ENCODE measurements at places on chromosomes 3 and 15. TPM values are rescaled to one million over a fixed set of nuclear protein-coding genes. Genes with fewer than 3 reads are reported as not detected.
A peak's percentile ranks its signal among the peaks of the same experiment; 100 is the strongest.

GRCh38 chr15:74315626-74316025, 51.8 kb downstream of the CYP11A1 start:
- DNase-seq, result no peak
- no peaks in the 10 kb centered on the region for H3K4me1 ChIP-seq
- H3K36me3 ChIP-seq, result no peaks in the 10 kb centered on the region
- no peak overlapping the region for H3K4me3 ChIP-seq
- peaks cover 4% of the 10 kb centered on the region for H3K27me3 ChIP-seq
- no peak overlapping the region for H3K27ac ChIP-seq

DNA sequence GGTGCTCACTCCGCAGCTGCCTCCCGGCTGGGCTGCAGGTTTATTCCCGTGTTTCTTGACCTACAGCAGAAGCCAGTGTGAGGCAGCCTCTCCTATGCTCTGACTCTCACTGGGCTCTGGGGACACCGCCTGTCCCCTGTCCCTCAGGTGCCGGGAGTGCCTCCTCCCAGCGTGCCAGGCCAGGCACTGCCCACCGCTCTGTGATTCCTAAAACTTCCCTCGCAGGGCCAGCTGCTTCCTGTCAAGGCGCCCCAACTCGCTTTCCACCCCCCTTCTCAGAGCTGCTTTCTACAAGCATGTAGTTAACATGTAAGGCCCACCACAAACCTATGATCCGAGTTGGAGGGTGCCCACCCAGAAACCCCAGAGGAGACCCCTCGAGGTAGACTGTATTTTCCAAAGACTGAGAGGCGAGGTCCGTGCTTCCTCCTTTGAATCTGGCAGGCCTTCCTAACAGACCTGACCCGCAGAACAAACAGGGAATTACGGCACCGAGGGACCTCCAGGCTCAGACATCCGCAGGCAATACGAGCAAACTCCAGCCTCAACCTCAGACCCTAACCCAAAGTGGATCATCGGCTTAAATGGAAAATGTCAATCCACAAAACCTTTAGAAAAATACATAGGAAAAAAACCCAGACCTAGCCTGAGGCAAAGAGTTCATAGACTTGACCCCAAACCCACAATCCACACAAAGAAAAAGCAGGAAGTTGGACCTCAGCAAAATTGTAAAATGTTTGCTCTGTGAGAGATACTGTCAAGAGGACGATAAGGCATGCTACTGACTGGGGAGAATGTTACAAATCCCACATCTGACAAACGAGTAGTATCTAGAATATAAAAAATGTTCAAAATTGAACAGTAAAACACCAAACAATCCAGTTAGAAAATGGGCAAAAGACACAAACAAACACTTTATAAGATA, 121.3 kb upstream of the IQSEC1 start:
- H3K27ac ChIP-seq, result no peak overlapping the region
- H3K27me3 ChIP-seq, result no peaks in the 10 kb centered on the region
- DNase-seq, result no peak
- no peak overlapping the region for H3K4me3 ChIP-seq
- H3K36me3 ChIP-seq, result no peaks in the 10 kb centered on the region
- H3K4me1 ChIP-seq, result no peaks in the 10 kb centered on the region

DNA sequence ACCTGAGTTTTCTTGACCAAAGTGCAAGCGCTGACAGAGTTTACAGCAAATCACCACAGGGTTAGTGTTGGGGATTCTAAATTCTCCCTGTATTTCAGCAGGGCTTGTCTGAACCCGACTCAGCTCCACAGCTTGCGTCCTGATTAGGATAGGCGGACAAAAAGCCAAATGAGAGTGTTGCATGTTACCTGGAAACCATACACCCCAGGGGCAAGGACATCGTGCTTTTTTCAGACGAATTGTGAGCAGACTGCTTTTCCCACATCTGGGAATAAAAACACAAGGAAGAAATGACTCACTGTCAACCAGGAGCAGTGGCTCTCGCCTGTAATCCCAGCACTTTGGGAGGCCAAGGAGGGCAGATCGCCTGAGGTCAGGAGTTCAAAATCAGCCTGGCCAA, 3.0 kb downstream of the DZIP1L start:
- H3K4me1 ChIP-seq, result peaks cover 5% of the 10 kb centered on the region
- H3K27me3 ChIP-seq, result no peaks in the 10 kb centered on the region
- no peak for DNase-seq
- no peak overlapping the region for H3K27ac ChIP-seq
- no peaks in the 10 kb centered on the region for H3K36me3 ChIP-seq

GRCh38 chr3:127520993-127521392, 69.5 kb downstream of the TPRA1 start:
- H3K27me3 ChIP-seq, result no peaks in the 10 kb centered on the region
- no peaks in the 10 kb centered on the region for H3K4me1 ChIP-seq
- no peak overlapping the region for H3K4me3 ChIP-seq
- no peak overlapping the region for H3K27ac ChIP-seq
- no peak for DNase-seq

SH2D7 gene
- not detected for total RNA-seq

GRIP2 gene
- not detected for total RNA-seq

DNA sequence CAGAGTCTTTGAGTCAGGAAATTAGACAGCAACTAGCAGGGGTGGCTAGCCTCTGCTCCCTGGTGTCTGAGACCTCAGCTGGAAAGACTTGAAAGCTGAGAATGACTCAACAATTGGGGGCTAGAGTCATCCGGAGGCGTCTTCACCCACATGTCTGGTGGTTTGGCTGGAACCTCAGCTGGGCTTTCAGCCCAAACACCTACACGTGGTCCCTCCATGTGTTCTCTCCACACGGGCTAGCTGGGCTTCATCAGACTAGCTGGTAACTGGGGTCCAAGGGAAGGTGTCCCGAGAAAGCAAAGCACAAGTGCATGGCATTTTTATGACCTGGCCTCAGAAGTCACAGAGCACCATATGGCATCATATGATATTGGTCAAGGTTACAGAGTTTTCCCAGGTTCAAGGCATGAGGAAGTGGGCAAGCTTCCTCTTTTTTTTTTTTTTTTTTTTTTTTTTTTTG, 19.9 kb upstream of the ABHD2 start:
- no peak overlapping the region for H3K27ac ChIP-seq
- H3K27me3 ChIP-seq, result no peaks in the 10 kb centered on the region
- no peaks in the 10 kb centered on the region for H3K4me1 ChIP-seq

GRCh38 chr3:106711650-106712049, 665.6 kb upstream of the CCDC54 start:
- no peaks in the 10 kb centered on the region for H3K36me3 ChIP-seq
- no peaks in the 10 kb centered on the region for H3K4me1 ChIP-seq
- no peaks in the 10 kb centered on the region for H3K27me3 ChIP-seq
- H3K27ac ChIP-seq, result no peak overlapping the region

GRCh38 chr3:11323813-11324212, 51.6 kb downstream of the ATG7 start:
- H3K4me1 ChIP-seq, result peaks cover 13% of the 10 kb centered on the region
- H3K36me3 ChIP-seq, result peaks cover 2% of the 10 kb centered on the region
- no peak for DNase-seq
- H3K27ac ChIP-seq, result no peak overlapping the region

GRCh38 chr3:9468460-9468859, 71.0 kb downstream of the SETD5 start:
- H3K27me3 ChIP-seq, result no peaks in the 10 kb centered on the region
- no peak overlapping the region for H3K4me3 ChIP-seq
- no peak overlapping the region for H3K27ac ChIP-seq

DNA sequence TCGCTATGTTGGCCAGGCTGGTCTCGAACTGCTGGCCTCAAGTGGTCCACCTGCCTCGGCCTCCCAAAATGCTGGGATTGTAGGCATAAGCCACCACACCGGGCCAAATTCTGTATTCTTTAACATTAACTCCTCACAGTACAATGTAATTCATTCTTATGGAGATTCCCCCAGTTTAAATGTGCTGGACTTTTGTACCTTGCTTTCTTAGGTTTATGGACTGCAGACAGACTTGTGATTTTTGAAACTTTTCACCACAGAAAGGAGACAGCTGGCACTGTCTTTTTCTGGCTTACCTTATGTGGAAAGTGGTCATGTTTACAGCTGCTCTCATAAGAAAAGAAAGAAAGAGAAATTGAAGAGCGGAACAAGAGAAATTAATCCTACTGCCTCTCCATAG, 103.8 kb downstream of the IQCH start:
- no peak overlapping the region for H3K27ac ChIP-seq
- no peak overlapping the region for H3K4me3 ChIP-seq
- no peak for DNase-seq
- H3K27me3 ChIP-seq, result no peaks in the 10 kb centered on the region
- no peaks in the 10 kb centered on the region for H3K4me1 ChIP-seq

DNA sequence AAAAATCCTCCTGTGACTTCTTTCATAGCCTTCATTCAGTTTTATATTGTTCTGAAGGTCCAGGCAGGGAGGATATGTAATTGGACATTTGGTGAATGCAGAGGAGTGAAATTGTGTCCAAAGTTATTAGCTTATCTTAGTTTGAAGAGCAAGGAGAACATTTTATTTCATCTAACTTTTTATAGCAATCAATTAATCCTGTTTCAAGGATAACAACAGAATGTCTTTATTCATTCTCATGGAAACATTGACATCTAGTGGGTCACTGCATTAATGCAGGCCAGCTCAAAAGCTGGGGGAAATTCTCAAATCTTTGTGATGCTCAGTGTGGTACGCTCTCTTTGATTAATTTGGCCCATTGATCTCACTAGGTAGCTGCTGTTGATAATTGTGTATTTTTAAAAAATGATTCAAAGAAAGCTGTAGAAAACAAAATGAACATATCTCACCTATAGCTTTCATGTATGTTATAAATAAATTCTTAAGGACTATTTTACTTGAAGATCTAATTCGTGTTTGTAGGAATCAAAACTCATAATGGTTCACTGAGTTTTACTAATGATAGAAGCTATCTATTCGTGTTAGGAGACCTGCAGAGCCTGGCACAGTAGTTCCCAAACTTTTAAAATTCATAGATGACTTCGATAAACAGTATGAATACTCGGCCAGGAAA, 150.8 kb upstream of the KCNMB2 start:
- H3K4me1 ChIP-seq, result peaks cover 35% of the 10 kb centered on the region
- no peaks in the 10 kb centered on the region for H3K36me3 ChIP-seq
- H3K4me3 ChIP-seq, result no peak overlapping the region
- no peaks in the 10 kb centered on the region for H3K27me3 ChIP-seq

- no peak overlapping the region for H3K4me3 ChIP-seq
- H3K4me1 ChIP-seq, result no peaks in the 10 kb centered on the region
- no peak overlapping the region for H3K27ac ChIP-seq
- no peaks in the 10 kb centered on the region for H3K27me3 ChIP-seq
These were observed 45.8 kb upstream of the SEC13 start for GRCh38 chr3:10366651-10367101.

PLSCR5 gene
- not detected for total RNA-seq

- H3K27ac ChIP-seq, result no peak overlapping the region
- peaks cover 13% of the 10 kb centered on the region for H3K4me1 ChIP-seq
- DNase-seq, result peak; percentile 79
- peaks cover 7% of the 10 kb centered on the region for H3K36me3 ChIP-seq
- H3K27me3 ChIP-seq, result no peaks in the 10 kb centered on the region
These were observed 1.8 kb downstream of the RCCD1 start for GRCh38 chr15:90956274-90957030.

CD96 gene
- not detected for total RNA-seq

NR1I2 gene
- not detected for total RNA-seq

GRCh38 chr15:50233192-50233736, 32.3 kb downstream of the HDC start:
- no peak overlapping the region for H3K27ac ChIP-seq
- no peaks in the 10 kb centered on the region for H3K4me1 ChIP-seq
- DNase-seq, result no peak
- H3K4me3 ChIP-seq, result no peak overlapping the region
- H3K27me3 ChIP-seq, result no peaks in the 10 kb centered on the region
- H3K36me3 ChIP-seq, result no peaks in the 10 kb centered on the region

DNA sequence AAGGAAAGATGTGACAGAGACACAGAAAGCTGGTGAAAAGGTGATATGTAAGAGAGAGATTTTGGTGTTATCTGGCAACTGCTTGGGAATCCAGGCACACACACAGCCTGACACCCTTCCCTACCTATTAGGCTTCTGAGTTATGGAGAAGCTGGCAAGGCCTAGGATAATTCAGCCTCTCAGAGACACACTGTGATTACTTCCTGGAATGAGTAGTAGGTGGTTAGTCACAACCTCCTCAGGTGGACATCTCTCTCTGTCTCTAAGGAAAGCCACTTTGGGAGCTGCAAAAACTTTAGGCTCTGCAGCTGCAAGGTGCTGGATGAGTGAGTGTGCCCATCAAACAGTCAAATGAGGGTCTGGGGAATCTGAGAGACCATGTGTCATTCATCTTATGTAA, 201.9 kb downstream of the PDCD6IP start:
- no peak for DNase-seq
- no peaks in the 10 kb centered on the region for H3K4me1 ChIP-seq
- no peak overlapping the region for H3K27ac ChIP-seq
- H3K27me3 ChIP-seq, result no peaks in the 10 kb centered on the region
- H3K4me3 ChIP-seq, result no peak overlapping the region
- no peaks in the 10 kb centered on the region for H3K36me3 ChIP-seq

GRCh38 chr3:146796078-146796477, 190.9 kb upstream of the PLSCR5 start:
- H3K4me3 ChIP-seq, result no peak overlapping the region
- DNase-seq, result no peak
- no peak overlapping the region for H3K27ac ChIP-seq

USP50 gene
- not detected for total RNA-seq

DNA sequence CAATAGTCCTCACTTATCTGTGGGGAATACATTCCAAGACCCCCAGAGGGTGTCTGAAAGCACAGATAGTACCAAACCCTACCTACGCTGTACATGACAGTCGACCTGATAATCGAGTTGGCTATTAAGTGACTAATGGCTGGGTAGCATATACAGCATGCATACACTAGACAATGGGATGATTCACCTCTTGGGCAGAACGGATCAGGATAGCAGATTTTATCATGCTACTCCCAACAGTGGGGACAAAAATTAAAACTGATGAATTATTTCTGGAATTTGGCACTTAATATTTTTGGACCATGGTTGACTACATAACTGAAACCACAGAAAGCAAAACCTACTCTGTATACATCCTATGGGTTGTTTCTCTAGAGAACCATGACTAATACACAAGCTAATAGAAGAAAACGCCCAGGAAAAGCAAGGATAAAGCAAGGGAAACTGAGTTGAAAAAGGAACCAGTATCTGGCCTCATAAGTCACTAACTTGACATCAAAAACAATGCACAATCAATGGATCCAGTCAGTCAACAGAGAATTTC, 15.5 kb downstream of the ATG3 start:
- peak; percentile 37 for DNase-seq
- no peaks in the 10 kb centered on the region for H3K36me3 ChIP-seq
- no peaks in the 10 kb centered on the region for H3K27me3 ChIP-seq
- H3K27ac ChIP-seq, result peak overlapping the region; percentile 10
- peaks cover 12% of the 10 kb centered on the region for H3K4me1 ChIP-seq

GRCh38 chr3:104989878-104990277, 376.8 kb upstream of the ALCAM start:
- H3K4me3 ChIP-seq, result no peak overlapping the region
- no peaks in the 10 kb centered on the region for H3K27me3 ChIP-seq
- no peak overlapping the region for H3K27ac ChIP-seq
- no peaks in the 10 kb centered on the region for H3K36me3 ChIP-seq
- DNase-seq, result no peak

GRCh38 chr3:13532085-13532484, 16.8 kb upstream of the FBLN2 start:
- no peak overlapping the region for H3K27ac ChIP-seq
- no peaks in the 10 kb centered on the region for H3K27me3 ChIP-seq
- no peaks in the 10 kb centered on the region for H3K4me1 ChIP-seq
- no peaks in the 10 kb centered on the region for H3K36me3 ChIP-seq
- H3K4me3 ChIP-seq, result no peak overlapping the region
